Stomach (tissue), 19 donors: ENCODE measurements at places on chromosomes 13 and 19. TPM values are rescaled to one million over a fixed set of nuclear protein-coding genes. Genes with fewer than 3 reads are reported as not detected.

Gene SIN3B
- total RNA-seq: 74.9 TPM

Gene ANGPTL8
- not detected for total RNA-seq

Gene APOC4
- not detected for total RNA-seq

Gene ATXN8OS
- not detected for total RNA-seq

Gene OR7A5
- not detected for total RNA-seq

- no peak for DNase-seq
Observed at GRCh38 chr13:30109471-30110135, 197.7 kb downstream of the KATNAL1 start.

GRCh38 chr13:40230833-40231266 lies 435.6 kb downstream of the FOXO1 start:
- DNase-seq: no peak

- DNase-seq: no peak
Observed at GRCh38 chr13:40960716-40961115, 58.4 kb downstream of the ELF1 start.

DNA sequence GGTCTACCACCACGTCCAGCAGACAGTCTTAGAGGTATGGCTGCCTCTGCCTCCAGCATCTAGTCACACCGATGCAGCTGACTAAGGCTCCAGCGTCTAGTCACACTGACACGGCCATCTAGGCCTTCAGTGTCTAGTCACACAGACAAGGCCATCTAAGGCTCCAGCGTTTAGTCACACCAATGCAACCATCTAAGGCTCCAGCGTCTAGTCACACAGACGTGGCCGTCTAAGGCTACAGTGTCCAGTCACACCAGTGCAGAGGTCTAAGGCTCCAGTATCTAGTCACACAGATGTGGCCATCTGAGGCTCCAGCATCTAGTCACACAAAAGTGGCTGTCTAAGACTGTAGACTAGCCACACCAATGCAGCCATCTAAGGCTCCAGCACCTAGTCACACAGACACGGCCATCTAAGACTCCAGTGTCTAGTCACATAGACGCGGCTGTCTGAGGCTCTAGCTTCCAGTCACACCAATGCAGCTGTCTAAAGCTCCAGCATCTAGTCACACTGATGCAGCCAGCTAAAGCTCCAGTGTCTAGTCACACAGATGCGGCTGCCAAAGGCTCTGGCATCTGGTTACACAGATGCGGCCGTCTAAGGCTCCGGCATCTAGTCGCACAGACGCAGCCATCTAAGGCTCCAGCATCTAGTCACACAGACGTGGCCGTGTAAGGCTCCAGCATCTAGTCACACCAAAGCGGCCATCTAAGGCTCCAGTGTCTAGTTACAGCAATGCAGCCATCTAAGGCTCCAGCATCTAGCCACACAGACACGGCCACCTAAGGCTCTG lies 55.1 kb downstream of the KLF2 start:
- no peak for DNase-seq

DNA sequence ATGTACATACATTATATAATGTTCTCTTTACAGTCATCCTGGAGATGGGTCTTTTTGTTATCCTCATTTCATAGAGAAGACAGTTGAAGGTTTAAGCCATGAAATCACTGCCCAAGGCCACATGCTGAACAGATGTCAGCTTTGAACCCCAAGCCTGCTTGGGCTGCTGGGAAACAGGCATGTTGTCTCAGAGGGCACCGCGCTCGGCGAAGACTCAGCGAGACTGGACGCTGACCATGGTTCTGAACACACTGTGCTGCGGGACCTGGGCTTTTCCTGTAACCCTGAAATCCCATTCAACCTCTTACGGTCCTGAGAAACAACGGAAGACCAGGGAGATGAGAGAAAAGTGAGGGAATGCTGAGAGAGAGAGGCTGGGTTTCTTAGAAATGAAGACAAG lies 27.3 kb downstream of the LRFN3 start:
- DNase-seq: peak; percentile 88

DNA sequence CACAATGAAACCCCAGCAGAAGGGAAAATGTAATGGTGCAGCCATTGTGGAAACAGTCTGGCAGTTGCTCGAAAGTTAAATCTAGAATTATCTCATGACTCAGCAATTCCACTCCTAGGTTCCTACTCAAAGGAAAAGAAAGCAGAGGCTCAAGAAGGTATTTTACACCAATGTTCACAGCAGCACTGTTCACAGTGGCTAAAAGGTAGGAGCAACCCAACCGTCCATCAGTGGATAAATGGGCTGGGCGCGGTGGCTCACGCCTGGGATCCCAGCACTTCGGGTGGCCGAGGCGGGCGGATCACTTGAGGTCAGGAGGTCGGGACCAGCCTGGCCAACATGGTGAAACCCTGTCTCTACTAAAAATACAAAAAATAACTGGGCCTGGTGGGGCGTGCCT lies 25.9 kb downstream of the ZFR2 start:
- DNase-seq: no peak

- DNase-seq: no peak
Observed at GRCh38 chr19:45847663-45848062, 15.3 kb downstream of the SYMPK start.

DNA sequence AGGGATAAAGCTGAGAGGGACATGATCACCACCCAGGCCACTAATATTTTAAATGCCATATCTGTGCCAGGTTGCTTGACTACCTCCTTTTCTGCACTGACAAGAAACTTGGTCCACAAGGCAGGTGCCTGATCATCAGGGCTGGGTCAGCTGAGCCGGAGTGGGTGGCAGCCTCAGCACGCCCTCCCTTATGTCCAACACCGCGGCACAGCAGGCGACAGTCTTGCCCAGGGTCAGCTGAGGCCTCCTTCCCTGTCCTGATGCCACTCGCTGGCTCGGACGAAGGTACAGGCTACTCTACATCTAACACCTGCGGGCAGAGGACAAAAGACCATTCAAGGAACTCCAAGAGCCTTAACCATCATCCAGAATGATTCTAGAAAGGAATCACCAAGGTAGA lies 16.9 kb downstream of the ZC3H4 start:
- DNase-seq: peak; percentile 48

GRCh38 chr19:29120466-29120865 lies 92.5 kb downstream of the UQCRFS1 start:
- DNase-seq: peak; percentile 53

DNA sequence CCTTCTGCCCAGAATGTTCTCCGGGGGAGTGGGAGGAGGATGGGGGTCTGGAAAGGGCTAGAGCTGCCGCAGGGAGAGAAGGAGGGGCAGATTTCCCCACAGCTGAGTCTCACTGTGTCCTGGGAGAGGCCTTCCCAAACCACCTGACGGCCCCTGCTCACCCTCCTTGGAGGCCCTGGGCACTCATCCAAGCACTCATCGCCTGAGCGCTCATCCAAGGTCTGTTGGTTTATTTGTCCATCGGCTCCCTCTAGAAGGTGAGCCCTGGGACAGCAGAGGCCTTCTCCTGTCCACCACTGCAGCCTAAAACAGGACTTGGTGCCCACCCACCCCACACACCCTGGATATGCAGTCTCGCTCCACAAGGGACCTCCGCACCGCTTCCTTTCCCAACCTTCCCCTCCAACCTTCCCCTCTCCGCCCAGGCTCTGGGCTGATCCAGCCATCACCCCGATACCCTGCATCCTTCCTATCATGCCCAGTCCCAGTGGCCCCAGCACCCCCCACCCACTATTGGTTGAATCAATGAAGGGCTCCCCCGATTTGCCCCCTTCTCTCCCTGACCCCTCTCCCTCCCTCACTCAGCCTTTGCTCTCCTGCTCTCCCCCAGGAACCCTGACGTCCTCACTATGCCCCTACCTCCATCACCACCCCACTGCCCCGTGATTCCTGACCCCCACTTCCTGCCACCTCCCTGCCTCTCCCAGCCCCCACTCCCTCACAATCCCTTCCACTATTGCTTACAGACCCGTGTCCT lies 1.7 kb downstream of the UBXN6 start:
- no peak for DNase-seq

DNA sequence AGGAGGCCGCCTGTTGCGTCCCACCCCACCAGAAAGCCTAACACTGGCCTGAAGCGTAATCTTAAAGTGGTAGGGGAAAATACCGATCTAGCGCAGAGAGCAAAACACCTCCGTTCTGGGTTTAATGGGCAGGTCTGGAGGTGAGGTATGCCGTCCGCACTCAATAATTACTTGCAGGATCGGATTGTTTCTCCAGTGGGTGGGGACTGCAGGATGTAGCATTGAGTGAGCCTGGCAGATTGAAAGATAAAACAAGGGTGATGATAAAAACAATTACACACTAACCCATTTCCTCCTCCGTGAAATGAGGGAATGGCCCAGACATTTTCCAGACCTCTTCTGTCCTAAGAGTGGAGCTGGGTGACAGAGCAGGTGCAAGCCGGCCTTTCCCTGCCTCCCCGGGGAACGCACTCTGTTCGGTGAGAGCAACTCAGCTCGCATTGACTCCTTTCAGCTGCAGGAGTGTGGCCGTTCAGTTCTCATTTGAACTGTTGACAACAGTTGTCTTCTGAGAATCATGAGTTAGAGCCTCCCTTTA lies 110.2 kb upstream of the DOCK9 start:
- DNase-seq: no peak
